ENCODE measurements at places on chromosomes 12 and 14.

DNA sequence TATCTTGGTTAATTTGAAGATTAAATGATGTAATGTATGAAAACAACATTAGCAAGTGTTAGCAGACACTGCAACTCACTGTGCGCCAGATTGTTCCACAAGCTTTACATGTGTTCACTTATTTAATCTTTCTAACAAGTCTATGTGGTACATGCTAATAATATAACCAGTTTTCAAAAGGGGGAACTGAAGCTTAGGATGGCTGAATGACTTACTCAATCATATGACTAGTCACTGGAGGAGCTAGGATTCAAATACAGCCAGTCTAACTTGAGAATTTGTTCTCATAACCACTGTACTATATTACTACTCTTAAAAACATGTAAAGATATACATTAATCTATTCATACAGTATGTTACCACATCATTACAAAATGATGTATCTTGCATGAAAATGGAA, 60.5 kb upstream of the LRIG3 start:
- no peak for DNase-seq

DNA sequence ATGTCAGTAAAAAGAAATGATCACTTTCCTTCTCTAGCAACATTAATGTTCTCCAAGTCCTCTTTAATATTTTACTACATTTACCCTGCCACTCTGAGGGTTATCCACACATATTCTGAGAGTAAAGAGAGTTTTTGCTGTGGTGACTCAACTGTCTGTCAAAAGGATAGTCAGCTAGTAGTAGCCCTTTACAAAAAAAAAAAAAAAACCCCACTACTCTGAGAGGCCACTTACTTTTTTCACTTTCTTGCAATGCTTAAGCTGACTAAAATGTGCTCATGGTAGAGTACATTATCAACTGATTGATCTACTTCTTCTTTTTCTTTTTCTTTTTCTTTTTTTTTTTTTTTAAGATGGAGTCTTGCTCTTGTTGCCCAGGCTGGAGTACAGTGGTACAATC, 27.6 kb upstream of the PPM1A start:
- DNase-seq: no peak

DNA sequence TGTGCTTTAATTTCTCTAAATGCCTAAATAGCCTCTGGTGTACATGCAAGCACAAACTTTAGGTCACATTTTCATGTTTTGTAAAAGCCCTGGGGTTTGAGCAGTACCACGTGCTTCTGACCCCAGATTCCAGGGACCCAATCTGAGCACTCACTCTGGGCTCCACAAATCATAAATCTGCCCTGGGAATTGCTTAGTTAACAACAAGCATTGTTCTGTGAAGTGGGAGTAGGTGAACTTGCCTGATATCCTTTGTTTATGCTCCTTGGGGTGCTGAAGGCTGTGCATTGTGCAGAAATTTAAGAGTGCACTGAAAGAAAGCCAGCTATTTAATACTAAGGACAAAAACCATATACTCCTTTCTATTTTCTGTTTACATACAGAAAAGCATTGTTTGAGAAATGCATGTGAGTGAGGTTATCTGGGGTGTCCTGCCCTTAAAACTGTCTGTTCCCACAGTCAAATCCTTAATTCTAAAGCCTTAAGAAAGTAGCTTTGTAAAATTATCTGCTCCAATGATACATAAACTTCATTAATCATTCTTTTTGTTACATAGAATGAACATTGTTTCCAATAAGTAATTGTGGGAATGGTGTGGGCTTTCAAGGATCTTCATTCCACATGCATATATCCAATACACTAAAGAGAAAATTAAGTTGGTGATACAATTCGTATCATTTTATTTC, 258.6 kb upstream of the NPAS3 start:
- no peak for DNase-seq

DNA sequence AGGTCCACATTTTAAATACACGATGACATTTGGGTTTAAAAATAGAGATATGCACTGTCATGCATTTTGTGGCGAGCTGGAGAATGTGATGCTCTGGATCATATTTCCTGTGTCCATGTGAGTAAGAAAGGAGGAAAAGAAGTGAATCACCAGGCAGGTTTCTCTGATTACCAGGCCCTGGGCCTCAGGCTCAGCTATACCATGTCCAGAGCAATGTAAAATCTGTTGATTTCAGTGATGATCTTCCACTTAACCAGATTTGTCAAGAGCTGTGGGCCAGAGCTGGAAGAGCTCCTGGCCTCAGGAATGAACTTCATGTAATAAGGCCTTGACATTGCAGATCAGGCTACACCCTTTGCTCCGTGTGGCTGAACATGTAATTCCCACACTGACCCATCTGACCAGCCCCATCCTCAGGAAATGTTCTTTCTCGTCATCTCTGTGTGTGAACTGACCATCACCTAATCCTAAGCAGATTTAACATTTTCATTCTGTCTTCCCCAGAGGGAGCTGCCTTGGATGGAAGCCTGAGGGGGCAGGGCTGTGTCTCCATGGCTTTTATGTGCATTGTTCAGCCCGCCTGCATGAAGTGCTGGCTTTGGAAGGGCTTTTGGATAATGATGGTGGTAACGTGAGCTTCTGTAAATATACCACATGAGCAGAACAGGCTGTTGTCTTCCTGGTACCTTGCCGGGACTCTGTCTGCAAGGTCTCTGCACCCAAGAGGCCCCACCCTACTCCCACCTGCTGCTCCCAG, 54.5 kb downstream of the CRACR2A start:
- no peak for DNase-seq

GRCh38 chr12:92049403-92049802, 96.2 kb downstream of the BTG1 start:
- no peak for DNase-seq
